ENCODE measurements at places on chromosomes 5 and 9. TPM values are rescaled to one million over a fixed set of nuclear protein-coding genes. Genes with fewer than 3 reads are reported as not detected.

ABHD17B gene
- 17.4 TPM for total RNA-seq

C5orf58 gene
- not detected for total RNA-seq

TRIM7 gene
- total RNA-seq, result 3.9 TPM

SMIM27 gene
- total RNA-seq, result 15.5 TPM

RFX3 gene
- total RNA-seq, result 11.3 TPM

ZNF454 gene
- not detected for total RNA-seq

FOXD4L3 gene
- total RNA-seq, result not detected

PCDHGA7 gene
- total RNA-seq, result 0.16 TPM

IZUMO3 gene
- not detected for total RNA-seq

WDR31 gene
- total RNA-seq, result 2.1 TPM

COL5A1 gene
- total RNA-seq, result 0.11 TPM

PRDM9 gene
- total RNA-seq, result not detected

ELAVL2 gene
- total RNA-seq, result not detected

HAVCR1 gene
- 1.2 TPM for total RNA-seq

LCN15 gene
- not detected for total RNA-seq

PPP3R2 gene
- total RNA-seq, result not detected

RAD1 gene
- total RNA-seq, result 37.6 TPM

ELOVL7 gene
- 0.68 TPM for total RNA-seq

GBGT1 gene
- 7.4 TPM for total RNA-seq

INSYN2B gene
- not detected for total RNA-seq

CDX1 gene
- total RNA-seq, result not detected

SPINK4 gene
- total RNA-seq, result not detected

ANKRD31 gene
- 0.28 TPM for total RNA-seq

SPATA31D4 gene
- total RNA-seq, result not detected

SPATA31E1 gene
- not detected for total RNA-seq

IDNK gene
- total RNA-seq, result 5.1 TPM

SLC24A2 gene
- not detected for total RNA-seq

OTP gene
- not detected for total RNA-seq

RAI14 gene
- 4.0 TPM for total RNA-seq

DND1 gene
- total RNA-seq, result 3.5 TPM

FIBCD1 gene
- total RNA-seq, result not detected

C5orf63 gene
- 6.1 TPM for total RNA-seq

MARVELD2 gene
- 0.16 TPM for total RNA-seq

TOR4A gene
- total RNA-seq, result 17.5 TPM

SLC6A3 gene
- not detected for total RNA-seq

FBN2 gene
- not detected for total RNA-seq

ZBED3 gene
- total RNA-seq, result 0.48 TPM

CDK5RAP2 gene
- 59.8 TPM for total RNA-seq

NIPAL4 gene
- total RNA-seq, result 2.1 TPM

PLEKHG4B gene
- not detected for total RNA-seq

KIF12 gene
- total RNA-seq, result not detected

GSN gene
- total RNA-seq, result 1.1 TPM

STPG3 gene
- total RNA-seq, result 0.48 TPM

APBA1 gene
- total RNA-seq, result 0.98 TPM

BAAT gene
- total RNA-seq, result not detected

ANGPTL2 gene
- not detected for total RNA-seq

DNAH5 gene
- total RNA-seq, result not detected

NR5A1 gene
- not detected for total RNA-seq

Measured in activated T-helper 2 cell treated with anti-CD3 and anti-CD28 coated beads, Interferon-gamma antibody, Interleukin-2, Interleukin-4, amounts not matched to agents 10 μg/mL and 5 μg/mL and 100 μg/mL, durations not matched to agents 14 hours and 24 hours and 36 hours (primary cell).